ENCODE measurements at places on chromosomes 5 and 9.

- no peak for DNase-seq
These were observed 29.7 kb downstream of the PPP1R2B start for GRCh38 chr5:156879665-156880285.

DNA sequence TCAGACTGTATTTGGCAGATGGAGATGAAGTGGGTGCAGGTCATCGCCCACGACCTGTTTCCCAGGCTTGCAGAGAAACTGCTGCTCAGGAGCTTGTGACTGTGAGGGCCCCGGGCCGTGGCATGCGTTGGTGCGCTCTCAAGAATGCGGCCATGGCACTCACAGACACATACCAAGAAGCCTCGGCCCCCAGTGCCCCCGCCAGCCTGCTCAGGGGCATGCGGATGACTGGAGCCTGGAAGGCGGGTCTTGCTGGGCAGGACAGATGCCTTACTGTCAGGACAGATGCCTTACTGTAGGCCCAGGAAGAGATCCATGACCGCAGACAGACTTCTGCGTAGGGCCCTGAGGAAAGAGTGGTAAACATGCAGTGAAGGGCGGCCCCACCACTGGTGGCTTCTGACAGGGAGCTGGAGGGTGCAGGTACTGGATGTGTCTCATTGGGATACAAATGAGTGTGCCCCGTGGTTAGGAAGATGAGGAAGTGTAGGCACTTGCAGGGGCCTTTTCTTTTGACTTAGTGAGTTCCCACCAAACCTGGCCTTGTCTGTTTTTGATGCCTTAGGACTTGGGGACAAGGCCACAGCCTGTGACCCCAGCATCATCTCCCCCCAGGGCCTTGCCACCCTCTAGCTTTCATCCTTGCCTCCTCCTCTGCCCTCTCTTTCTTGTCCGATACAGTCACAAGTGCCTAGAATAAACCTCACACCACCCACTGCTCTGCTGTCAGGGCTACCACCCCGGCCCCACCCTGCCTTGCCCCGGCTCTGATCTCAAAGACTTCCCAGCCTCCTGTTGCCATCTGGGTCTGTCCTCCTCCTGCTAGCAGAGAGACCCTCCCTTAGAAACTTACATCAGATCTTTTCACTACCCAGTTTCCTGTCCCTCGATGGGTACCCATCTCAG lies 68.8 kb upstream of the ABL1 start:
- no peak for DNase-seq

GRCh38 chr5:75611311-75612225 lies at the start of gene ANKDD1B:
ANKDD1B (plus strand) TSS chr5:75611453; CDS start chr5:75611635, 182 bp downstream.
- DNase-seq = no peak

DNA sequence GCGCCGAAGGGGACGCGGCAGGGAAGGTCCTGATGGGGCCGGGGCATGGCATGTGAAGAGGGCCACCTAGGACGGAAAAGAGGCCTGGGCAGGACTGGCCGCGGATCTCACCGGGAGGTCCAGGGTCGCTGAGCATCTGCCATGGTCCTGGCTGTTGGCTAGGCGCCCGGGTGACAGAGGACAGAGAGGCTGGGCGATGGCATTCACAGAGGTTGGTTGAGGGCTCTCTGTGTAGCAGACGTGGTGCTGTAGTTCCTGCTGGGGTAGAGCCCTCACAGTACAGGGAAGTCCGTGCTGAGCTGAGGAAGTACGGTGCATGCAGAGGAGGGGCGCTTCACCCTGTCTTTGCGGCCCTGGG lies 427 bp downstream of the PCYOX1L start:
- peak; percentile 5 for DNase-seq

- DNase-seq = peak; percentile 10
These were observed 18.7 kb upstream of the WNT8A start for GRCh38 chr5:138065102-138065501.

- DNase-seq = no peak
These were observed 401.1 kb upstream of the TRPC7 start for GRCh38 chr5:136766456-136766855.

GRCh38 chr9:113906411-113907110 lies 30.5 kb downstream of the ZNF618 start:
- DNase-seq = no peak

DNA sequence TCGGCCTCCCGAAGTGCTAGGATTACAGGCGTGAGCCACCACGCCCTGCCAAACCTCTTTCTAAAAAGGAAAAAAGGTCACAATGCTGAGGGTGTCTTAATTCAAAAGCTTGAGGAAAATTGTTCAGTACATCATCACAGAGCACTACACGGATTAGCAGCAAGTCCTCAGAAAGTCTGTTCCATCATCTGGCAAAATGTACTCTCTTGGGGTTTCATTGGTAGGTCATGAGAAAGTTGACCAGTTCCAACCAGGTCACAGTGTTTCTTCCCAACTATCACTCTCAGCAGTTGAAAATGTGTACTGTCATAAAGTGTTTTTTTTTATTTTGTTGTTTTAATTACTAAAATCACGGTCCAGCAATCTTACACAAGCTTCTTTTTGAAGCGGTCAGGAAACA lies 299.6 kb downstream of the FBXL7 start:
- DNase-seq = no peak

GRCh38 chr9:104386425-104387069 lies 117.5 kb upstream of the OR13F1 start:
- DNase-seq = no peak

DNA sequence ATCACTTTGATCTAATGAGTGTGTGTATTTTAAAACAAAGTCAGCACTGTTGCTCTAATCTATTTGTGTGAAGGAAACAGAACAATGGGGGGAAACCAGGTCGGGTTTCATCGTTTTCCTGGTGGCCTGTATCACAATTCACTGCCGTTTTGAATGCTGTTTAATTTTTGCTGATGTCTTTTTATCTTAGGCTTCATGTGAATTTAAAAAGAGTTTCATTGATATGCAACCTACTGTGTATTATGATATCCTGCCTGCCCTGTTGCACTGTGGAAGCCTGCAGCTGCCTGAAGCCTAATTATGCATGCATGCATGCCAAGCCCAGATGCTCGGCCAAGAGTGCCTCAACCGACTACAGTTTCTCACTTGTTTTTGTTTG lies 307.5 kb downstream of the ZNF608 start:
- DNase-seq = no peak

All from activated T-cell treated with anti-CD3 and anti-CD28 coated beads for 48 hours (primary cell).